ENCODE measurements at places on chromosomes 7 and 10.

DNA sequence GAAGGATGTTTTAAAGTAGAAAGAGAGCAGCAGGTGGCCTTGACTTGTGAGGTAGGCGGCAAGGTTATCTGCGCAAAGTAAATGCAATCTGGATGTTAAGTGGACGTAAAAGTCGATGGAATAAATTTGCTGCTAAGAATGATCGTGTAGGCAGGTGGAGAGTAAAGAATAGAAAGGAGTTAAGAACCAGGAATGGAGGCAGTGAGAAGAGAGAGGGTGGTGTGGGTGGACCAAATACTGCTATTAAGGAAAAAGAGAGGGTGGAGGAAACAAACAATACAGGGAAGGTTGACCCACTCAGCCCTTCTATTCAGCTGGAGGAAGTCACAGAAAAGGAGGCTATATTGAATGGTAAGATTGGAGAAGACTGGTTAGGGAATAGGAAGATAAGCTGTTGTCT, 1.9 kb upstream of the CUL1 start:
- no peak for DNase-seq

GRCh38 chr7:102834999-102835398, 77.8 kb upstream of the LRRC17 start:
- no peak for DNase-seq

GRCh38 chr7:41621953-41622831, 80.7 kb downstream of the INHBA start:
- DNase-seq = no peak

GRCh38 chr7:84950836-84951235, 236.0 kb downstream of the SEMA3D start:
- DNase-seq = no peak

DNA sequence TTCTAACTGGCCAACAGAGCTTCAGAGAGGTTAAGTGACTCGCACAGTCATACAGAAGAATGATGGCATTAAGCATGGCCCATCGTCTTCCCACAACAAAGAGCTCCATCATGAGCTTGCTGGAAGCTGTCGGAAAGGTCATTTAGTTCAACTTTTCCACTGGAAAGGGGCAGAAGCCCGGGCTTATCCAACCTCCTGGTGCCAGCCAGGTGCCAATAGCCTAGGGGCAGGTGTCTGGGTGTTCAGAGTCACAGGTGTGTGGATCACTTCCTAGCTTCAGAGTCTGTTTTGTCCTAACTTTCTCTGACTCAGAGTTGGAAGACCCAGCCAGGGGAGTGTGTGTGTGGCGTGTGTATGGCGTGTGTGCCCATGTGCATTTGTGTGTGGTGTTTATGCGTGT, 1.3 kb upstream of the TRPV6 start:
- DNase-seq = no peak

DNA sequence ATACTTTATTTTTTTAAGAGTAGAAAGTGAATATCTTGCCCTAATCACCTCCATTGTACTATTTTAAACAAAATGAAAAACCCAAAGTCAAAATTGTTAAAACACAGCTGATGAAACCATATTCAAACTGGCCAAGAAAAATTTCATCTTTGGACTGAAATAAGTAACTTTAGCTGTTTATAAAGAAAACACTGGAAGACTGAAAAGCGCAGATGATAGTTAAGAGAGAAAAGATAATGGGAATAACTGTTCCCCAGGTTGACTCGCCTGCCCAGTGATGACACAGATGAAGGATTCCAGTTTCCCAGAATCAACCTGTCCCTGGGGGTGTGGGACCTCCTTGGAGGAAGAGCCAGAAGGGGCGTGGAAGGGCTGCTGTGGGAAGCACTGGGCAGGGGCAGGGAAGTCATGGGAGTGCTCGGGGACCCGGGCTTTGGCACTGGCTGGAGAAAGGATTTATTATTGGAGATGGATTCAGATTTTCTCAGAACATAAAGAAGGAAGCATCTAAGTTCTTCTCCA, 43.1 kb downstream of the DENND2A start:
- DNase-seq = no peak

GRCh38 chr10:51080311-51081006, 6.2 kb downstream of the PRKG1 start:
- no peak for DNase-seq

GRCh38 chr7:80078159-80078731, 56.4 kb upstream of the GNAI1 start:
- no peak for DNase-seq

DNA sequence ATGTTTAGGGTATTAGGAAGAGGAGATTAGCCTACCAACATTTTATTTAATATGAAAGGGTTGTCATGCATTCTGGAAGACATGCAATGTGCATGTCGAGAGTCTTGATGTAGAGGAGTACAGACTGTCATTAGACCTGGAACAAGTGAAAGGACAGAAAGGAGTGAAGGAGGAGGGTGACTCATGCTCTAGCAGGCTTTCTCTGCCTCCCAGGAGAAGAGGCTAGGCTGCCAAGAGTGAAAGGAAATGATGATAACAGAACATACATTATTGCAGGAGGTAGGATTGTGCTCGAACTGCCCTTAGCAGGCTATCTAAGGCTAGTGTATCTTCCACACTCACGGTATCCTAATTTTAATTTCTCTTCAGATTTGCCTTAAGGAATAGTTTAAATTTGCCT, 228.8 kb downstream of the EXOC4 start:
- DNase-seq = no peak

DNA sequence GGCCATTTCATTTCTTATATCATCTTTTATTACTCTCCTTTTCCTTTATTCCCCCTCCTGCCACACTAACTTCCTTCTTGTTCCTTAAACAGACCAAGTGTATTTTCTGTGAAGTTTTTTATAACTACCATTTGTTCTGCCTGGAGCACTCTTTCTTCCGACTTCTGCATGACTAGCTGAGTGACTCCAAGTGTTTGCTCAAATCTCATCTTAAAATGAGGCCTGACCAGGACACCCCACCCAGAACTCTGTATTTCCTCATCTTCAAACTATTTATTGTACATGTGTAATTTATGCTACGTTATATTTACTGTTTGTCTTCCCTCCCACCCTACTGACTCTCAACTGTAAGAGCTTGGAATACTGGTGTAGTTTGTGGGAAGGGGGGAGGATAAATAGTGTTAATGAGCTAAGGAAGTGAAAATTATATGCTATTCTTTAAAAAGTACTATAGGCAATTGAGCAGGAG, 3.2 kb downstream of the MINDY3 start:
- DNase-seq = no peak

DNA sequence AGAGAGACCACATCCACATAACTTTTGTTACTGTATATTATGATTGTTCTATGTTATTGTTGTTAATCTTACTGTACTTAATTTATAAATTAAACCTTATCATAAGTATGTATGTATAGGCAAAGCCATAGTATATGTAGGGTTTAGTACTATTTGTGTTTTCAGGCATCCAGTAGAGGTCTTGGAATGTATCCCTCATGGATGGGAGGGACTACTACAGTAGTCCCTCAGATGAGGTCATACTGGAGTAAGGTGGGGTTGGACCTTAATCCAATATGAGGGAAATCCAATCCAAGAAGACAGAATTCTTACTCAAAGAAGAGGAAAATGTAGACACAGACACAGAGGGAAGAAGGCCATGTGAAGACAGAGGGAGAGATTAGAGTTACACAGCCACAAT, 34.1 kb upstream of the MALRD1 start:
- no peak for DNase-seq

DNA sequence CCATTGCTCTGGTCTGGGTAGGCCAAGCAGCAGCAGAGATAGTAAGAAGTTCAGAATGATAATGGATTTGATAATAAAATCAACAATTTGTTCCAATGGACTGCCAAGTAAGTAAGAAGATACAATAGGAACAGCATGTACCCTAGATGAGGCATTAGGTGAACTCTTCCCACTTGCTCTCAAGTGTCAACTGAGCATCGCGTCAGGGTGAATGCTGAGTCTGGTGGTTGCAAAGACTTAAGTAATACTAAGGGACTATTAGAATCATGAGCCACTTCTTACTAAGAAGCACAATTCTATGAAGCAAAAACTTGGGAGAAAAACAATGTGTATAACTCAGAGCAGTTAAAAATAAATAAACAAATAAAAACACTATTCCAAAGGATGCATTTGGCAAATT, 54.5 kb downstream of the LRRN3 start:
- DNase-seq = no peak

DNA sequence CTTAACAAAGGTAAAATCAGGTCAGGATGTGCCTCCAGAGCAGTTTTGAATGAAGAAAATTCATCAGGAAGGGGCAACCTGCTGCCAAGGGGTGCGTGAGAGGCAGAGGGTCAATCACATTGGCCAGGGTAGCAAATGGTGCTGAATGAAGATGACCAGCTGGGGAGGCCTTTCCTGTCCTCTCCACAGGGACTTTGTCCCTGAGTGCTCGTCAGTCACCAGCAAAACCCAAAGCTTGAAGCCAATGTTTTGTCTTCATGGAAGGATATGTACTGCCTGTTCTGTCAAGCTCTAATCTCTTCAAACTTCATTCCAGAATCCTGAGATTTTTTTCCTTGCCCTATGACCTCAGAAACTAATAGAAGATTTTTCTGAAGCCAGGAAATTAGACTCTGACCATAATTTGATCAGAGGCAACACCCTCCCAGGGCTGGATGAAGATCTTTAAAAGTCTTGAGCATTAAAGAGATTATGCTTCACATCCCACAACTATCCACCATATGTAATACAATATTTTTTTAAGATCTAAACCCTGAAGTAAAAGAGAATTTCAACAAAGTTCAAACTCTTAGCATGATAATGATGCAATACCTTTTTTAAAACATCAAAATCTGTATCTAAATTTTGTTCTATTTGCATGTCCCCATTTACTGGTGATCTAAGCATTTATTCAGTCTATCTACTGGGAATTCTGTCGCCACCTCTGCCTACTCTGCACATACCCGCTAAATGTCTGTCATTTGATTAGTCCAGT, 243.0 kb downstream of the SNX13 start:
- DNase-seq = no peak

All from CD4-positive, alpha-beta T cell treated with Interleukin-10 for 1 hour (primary cell).